Kasumi-1 (cell line): ENCODE measurements at places on chromosomes 7 and 10.

DNA sequence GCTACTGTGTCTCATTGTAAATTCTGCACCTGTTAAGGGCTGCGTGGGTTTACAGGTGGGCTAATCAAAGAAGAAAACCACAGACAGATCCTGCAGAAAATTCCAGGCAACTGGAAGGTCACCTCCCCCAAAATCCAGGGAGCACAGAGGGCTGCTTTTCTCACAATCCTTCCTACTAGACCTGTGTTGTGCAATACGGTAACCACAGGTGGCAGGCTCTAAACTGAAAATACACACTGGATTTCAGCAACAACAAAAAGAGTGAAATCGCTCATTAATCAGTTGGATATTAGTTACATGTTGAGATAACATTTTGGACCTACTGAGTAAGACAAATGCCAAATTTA lies 83.2 kb downstream of the SLC16A9 start:
- no peak for DNase-seq

DNA sequence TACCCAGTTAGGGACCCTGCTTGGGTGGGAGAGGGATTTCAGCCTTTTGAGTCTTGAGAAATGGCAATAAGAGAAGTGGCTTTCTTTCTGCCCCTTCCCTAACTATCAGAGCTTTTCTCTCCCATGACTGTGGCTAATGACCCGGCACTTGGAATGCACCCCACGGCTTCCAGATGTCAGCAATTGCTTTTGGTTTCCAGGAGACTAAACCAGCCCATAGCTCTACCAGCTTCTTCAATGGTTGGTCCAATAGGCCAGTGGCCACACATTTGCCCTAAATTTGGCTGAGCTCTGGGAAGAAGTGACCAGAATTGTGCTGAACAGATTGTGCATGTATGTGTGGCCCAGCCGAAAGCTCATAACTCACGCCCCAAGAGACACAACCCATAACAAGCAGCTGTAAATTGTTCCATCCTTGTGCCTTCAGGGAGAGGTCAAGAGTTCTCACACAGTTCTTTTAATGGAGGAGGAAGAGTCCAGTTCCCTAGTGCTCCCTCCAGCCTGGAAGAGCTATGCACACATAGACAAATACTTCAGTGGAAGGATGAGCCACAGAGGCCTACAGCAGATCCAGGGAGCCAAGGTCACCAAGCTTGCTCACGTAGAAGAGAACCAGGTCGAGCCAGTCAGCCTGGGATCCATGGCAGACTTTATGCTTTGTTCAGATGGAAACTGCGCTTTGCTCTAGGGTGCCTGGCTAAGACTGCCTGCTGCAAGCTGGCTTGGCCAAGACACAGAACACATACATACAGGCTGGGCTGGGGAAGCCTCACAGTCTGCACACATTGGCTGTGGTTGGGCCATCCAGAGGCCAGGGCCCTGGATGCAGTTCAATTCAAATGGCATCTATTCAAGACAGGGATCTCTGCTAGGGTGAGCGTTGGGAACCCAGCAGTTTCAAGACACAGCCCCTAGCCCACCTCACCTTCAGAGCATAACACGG lies 131.8 kb upstream of the HABP2 start:
- DNase-seq = no peak

- DNase-seq = no peak
These were observed 56.4 kb downstream of the CTBP2 start for GRCh38 chr10:125103924-125104323.

GRCh38 chr7:106313456-106313901 lies 28.7 kb upstream of the NAMPT start:
- DNase-seq = peak; percentile 4

DNA sequence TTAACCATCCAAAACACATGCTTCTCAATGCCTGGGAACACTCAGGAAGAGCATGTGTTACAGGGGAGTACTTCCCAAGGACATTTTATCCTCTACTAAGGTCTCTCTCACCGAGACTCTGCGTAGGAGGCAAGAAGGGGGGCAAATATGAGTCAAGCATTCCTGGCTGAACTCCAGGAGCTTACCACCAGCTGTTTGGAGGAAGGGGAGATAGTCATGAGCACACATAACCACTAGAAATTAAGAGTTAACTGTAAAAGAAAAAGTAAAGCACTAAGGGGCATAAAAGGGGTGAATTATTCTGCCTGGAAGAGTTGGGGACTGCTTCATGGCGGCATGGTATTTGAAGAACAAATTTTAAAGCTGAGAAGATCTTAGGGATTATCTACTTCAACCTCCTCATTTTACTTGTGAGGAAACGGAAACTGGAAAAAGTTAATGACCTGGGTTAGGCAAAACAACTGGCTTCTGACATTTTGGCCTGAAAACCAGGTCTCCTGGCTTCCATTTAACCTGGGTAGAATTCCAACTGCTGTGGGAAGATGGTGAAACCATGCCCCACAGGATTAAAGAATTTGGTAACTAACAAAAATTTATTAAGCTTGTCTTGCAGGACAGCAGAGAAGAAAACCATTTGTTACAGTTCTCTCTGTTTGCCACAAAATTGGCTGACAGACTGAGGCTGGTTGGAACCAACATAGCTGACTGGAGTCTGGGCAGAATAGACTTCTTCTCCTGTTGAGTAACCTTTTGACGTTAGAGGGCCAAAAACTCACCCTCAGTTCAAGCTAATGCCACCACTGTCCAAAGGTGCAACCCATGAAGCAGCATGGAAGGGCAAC lies 85.5 kb downstream of the SLC25A13 start:
- DNase-seq = peak; percentile 76

GRCh38 chr10:22736134-22736533 lies 21.8 kb upstream of the PIP4K2A start:
- DNase-seq = no peak

GRCh38 chr10:13110908-13111307 lies 10.9 kb downstream of the OPTN start:
- DNase-seq = no peak
